ENCODE measurements at places on chromosomes 16 and 17. TPM values are rescaled to one million over a fixed set of nuclear protein-coding genes. Genes with fewer than 3 reads are reported as not detected.

DNA sequence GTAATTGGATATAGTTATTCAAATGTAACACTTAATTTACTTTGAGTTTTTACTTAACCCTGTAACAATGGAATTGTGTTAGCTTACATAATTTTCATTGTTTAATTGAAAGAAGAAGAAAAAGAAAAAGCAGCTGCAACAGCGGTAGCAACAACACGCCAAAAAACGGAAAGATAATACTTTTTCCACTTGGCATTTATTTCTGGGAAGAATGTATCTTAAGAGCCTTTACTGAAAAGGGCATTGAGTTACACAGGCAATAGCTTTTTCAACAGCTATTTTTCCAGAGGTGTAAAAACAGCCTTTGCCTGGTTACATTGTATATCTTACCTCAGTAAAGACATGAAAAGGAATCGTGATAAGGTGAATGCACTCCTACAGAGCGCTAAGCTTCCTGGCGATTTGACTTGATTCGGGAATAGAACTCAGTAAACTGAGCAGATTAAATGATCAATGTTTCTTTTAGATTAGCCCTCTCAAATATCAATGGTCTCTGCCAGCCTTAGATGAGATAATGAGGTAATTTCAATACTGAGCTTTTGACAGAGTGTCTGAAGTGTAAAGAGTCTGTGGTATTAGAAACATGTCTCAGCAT lies 311.3 kb downstream of the CDH13 start:
- no peak for DNase-seq

GRCh38 chr16:53503991-53504663 lies 1.1 kb upstream of the AKTIP start:
- peak; percentile 68 for DNase-seq

- no peak for DNase-seq
Observed at GRCh38 chr17:79790805-79791734, 5.8 kb downstream of the CBX8 start.

- no peak for DNase-seq
Observed at GRCh38 chr16:11737713-11738112, 4.9 kb downstream of the TXNDC11 start.

DNA sequence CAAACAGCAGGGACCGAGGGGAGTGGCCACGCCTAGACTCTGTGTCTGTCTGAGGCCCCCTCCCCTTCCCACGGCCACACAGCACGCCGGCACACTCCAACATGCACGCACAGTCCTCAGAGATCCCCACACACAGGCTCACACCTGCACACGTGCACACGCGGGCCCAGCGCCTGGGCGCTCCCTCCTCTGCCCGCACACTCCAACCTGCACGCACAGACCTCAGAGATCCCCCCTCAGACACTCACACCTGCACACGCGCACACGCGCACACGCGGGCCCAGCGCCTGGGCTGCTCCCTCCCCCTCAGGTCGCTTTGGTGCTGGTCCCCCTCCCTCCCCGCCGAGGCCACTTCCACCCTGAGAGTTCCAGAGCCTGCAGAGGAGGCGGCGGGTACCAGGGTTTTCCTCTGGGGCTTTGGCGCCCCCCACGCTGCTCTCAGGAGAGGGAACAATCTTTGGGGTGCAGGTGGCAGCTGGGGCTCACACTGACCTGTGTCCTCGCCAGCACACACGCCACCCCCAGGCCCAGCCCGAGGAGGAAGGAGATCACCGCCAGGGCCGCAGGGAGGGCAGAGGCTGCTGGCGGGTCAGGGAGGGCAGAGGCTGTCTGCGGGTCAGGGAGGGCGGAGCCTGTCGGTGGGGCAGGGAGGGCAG lies 1.6 kb downstream of the CD7 start:
- no peak for DNase-seq

GRCh38 chr17:82878527-82878926 lies 38.7 kb upstream of the ZNF750 start:
- DNase-seq, result no peak

DNA sequence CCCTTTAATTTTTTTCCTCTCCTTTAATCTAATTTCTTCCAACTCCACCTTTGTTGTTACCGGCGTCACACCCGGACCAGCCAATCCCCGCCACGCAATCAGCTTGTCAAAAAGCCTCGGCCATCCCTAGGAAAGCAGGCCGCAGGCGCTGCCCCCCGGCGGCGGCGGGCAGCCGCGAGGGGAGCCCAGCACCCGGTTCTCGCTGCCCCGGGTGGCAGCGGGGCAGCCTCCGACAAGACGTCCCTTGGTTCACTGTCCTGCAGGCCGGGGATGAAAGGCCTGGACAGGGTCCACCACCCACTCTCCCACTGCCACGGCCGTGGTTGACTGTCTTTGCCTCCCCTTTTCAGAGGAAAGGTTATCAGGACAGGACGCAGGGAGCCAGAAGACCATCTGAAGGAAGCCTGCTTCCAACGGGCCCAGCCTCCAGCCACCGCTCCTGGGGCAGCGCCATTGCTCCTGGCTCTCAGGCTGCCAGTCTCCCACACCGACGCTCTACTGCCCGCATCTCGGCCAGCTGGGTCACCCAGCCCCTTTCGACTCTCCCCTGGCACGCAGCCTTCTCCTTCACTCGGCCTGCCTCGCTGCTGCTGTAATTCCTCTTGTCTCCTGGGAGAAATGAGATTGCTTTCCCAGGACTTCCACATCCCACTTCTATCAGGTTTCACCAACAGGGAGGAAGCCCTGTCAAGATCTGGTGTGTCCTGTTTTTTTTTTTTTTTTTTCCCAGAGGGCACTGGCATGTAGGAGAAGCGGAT lies 2.8 kb upstream of the UBTF start:
- DNase-seq, result peak; percentile 89

DNA sequence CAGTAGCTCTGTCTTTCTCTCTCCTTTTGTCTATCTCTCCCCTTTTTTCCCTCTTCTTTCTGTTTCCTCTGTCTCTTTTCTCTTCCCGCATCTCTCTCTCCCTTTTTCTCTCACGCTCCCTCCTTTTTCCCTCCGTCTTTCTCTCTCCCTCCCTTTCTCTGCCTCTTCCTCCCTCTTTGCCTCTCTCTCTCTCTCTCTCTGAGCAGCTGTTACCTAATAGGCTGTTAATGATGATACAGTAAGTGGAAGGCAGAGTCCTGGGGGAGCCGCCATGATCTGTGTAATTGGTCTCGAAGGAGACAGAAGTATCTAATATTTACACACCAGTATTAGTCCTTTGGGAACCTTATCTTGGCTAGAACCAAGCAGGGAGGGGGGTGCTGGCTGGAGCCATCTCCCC lies 136.1 kb upstream of the CIBAR2 start:
- no peak for DNase-seq

- no peak for DNase-seq
Observed at GRCh38 chr17:44920565-44920940, 5.3 kb upstream of the GFAP start.

DNA sequence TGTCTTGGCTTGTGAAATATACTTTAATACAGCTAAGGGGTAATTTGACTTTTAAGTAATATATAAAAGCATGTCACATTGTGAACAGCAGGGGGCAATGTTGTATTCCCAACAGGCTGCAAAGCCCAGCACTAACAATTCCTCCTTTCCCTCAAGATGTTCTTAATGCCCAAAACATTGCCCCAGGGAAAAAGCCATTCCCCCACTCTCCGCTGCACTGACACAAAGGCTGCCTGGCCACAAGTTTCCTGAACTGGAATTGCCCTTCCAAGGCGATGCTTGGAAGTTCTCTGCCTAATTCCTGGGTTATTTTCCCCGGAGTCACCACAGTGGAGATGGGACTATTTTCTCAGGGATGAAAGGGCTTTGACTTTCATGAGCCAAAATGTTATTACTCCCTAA lies 27.2 kb downstream of the CLEC16A start:
- peak; percentile 29 for DNase-seq

- DNase-seq, result no peak
Observed at GRCh38 chr17:81685108-81685507, 1.3 kb downstream of the HGS start.

GRCh38 chr16:27254262-27254811 lies 14.2 kb downstream of the NSMCE1 start:
- no peak for DNase-seq

GRCh38 chr16:53112015-53112414 lies 57.2 kb downstream of the CHD9 start:
- DNase-seq, result no peak

GRCh38 chr17:54153423-54153822 lies 330.7 kb downstream of the KIF2B start:
- DNase-seq, result no peak

- no peak for DNase-seq
Observed at GRCh38 chr17:55794725-55795482, 44.1 kb downstream of the PCTP start.

DNA sequence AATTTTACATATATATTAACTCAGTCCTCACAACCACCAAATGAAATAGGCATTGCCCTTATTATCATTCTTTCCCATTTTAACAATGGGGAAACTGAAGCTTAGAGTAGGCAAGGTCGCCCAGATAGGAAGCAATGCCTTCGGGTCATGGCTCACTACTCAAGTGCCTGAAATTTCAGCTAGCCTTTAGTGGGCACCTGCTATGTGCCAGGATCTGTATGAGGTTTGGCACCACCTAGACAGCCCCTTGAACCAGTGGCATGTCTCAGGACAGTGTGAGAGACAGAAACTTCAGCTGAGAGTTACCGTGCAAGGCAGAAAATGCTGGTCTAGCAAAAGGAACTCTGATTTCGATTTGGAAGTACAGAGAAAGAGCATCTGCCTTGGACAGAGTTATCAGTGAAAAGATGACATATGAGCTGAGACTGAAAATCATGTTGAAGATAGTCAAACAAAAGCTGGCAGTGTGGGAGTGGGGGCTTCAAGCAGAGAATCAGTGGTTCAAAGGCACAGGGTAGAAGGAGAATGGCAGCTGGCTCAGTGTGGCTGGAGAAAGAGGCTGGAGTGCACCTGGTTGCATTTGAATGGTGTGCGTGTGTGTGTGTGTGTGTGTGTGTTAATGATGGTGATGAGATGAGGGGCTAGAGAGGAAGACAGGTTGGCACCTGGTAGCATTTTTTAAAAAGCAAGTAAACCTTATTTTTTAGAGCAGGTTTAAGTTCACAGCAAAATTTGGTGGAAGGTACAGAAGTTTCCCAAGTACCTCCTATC lies 29.1 kb downstream of the CDH13 start:
- DNase-seq, result no peak

- DNase-seq, result no peak
Observed at GRCh38 chr16:64712026-64712425, 409.8 kb downstream of the CDH11 start.

- DNase-seq, result no peak
Observed at GRCh38 chr16:57725554-57725953, 10.0 kb upstream of the KATNB1 start.

RAB37 gene
- 2.0 TPM for total RNA-seq

CRYM gene
- 152 TPM for total RNA-seq

CYBA gene
- 22.6 TPM for total RNA-seq

TAT gene
- total RNA-seq, result 0.50 TPM

LCAT gene
- 20.2 TPM for total RNA-seq

All from heart left ventricle (tissue), 16 donors.